NCI-H2227 treated with DMSO at 0.1 percent for 48 hours (cell line): ENCODE measurements at places on chromosomes 5 and 9.

- no peak for DNase-seq
Measured at GRCh38 chr9:4220346-4220745, 79.5 kb downstream of the GLIS3 start.

GRCh38 chr5:36522746-36523065 is 83.7 kb upstream of the SLC1A3 start:
- DNase-seq = no peak

- no peak for DNase-seq
Measured at GRCh38 chr9:117462861-117463260, 48.0 kb upstream of the ASTN2 start.

DNA sequence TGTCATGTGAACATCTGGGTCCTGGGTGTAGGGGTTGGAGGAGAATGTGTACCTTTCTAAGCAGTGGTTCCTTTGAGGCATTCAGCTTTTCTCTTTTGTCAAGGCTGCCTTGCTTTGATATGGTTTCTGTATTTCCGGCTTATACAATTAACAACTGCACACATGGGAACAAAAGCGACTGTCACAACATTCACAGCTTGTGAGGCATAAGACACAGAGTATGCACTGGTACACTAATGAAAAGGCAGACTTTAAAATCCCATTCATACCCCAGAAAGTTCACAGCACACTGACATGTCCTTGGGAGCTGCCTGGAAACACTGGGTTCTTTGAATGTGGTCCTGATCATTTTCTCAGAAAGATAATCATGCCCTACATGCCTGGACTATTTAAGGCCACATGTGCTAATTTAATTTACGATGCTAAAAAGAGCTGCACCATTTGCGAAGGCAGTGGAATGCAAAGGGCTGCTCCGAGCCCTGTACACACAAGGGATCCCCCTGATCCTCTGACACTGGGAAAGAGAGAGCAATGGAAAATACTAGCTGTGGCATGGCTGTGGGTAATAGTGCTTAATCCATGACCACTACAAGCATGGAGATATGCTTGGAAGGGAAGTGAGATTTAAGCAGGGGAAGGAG is 131.8 kb downstream of the EFNA5 start:
- no peak for DNase-seq

DNA sequence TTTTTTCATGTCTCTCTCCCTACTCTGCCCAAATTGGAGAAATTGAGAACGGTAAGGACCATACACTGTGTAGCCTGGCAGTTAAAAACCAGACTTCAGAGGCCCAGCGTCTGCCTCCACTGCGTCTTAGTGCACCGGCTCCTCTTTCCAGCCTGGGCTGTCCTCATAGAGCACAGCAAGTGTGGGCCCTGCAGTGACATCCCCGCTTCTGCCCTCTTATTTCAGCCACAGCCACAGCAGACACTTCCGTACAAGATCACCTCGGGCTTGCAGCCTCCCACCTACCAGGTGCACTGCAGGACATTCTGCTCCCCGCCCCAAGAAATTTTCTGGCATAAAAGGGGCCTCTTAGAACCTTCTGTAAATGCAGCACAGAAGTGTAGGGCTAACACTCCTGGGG is 21.4 kb upstream of the SMIM23 start:
- DNase-seq = no peak

GRCh38 chr5:14066326-14066725 is 76.8 kb upstream of the TRIO start:
- no peak for DNase-seq

- DNase-seq = no peak
Measured at GRCh38 chr9:93096131-93096802, at the start of gene CARD19. Gene CARD19, plus strand, starts transcription at chr9:93096217. Its CDS starts 129 bp downstream, at chr9:93096346.

DNA sequence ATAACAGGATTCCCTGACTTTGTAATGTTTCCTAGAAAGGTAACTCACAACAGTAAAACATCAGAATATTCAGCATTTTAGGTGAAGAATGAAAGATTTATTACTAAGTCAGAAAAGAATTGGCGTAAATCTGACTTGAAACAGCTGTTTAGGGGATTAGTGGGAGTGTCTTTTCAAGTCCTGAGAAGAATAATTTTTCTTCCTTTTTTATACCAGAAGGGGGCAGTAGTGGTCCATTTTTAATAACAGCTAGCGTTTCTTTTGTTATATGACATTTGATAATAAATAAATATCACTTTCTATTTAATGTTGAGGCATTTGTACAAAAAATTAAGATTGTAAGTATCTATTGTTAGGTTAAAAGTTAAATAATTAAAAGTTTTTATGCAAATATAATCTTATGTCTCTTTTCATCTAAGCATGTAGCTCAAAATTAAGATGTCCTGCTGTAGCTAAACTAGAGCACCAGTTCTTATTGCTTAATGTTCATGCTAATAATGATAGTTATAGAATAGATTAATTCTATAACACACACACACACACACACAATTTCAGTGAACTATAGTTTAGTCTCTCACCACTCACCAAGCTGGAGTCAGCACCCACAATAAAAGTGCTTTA is 258.7 kb upstream of the ARRDC3 start:
- DNase-seq = peak; percentile 47

GRCh38 chr5:138450971-138451370 is 12.1 kb downstream of the REEP2 start:
- DNase-seq = no peak

GRCh38 chr5:164007064-164007463 is 501.6 kb downstream of the MAT2B start:
- no peak for DNase-seq

DNA sequence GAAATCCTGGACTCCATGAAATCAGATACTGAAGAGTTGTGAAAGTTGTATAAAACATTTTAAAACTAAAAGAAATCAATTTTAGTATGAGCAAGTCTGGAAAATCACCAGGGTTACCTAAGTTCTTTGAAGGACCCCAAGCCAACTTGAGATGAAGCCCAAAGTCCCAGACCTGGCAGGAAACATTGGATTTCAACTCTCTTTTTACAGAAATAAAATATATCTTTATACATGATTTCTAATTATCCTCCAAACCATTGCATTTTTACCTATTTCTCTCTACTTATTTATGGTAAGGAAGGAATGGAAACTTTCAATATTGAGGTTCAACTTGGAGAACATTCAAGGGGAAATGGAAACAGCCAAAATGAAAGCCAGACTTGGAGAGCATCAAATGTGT is 390.6 kb upstream of the C9orf72 start:
- DNase-seq = no peak

- DNase-seq = no peak
Measured at GRCh38 chr5:71573591-71573990, 13.5 kb upstream of the MCCC2 start.
